Camera-type eye (tissue), 1 donor: ENCODE measurements at places on chromosomes 5 and 9. TPM values are rescaled to one million over a fixed set of nuclear protein-coding genes. Genes with fewer than 3 reads are reported as not detected.

FGD3 gene
- total RNA-seq: 5.6 TPM

CDHR2 gene
- 0.11 TPM for total RNA-seq

ARID3C gene
- total RNA-seq: not detected

ENTREP1 gene
- 16.7 TPM for total RNA-seq

DBH gene
- total RNA-seq: 0.11 TPM

CNTNAP3 gene
- 34.9 TPM for total RNA-seq

IFNA4 gene
- total RNA-seq: not detected

PCAT7 gene
- not detected for total RNA-seq

C6 gene
- total RNA-seq: 0.55 TPM

F2RL2 gene
- total RNA-seq: 4.0 TPM

PCDHB4 gene
- 4.5 TPM for total RNA-seq

PRDM9 gene
- total RNA-seq: not detected

NTRK2 gene
- 70.8 TPM for total RNA-seq

SMIM23 gene
- not detected for total RNA-seq

MTRR gene
- total RNA-seq: 61.2 TPM

SPATA31C1 gene
- total RNA-seq: not detected

HDHD3 gene
- total RNA-seq: 27.8 TPM

RASA1 gene
- 80.3 TPM for total RNA-seq

FAM174A gene
- 29.2 TPM for total RNA-seq

GCNT1 gene
- 15.8 TPM for total RNA-seq

GAS1 gene
- total RNA-seq: 146 TPM

CNTLN gene
- total RNA-seq: 38.5 TPM

KLHL3 gene
- 23.7 TPM for total RNA-seq

RNF183 gene
- 0.66 TPM for total RNA-seq

FREM1 gene
- total RNA-seq: 20.4 TPM

ALDH1A1 gene
- total RNA-seq: 131 TPM
